ENCODE measurements at places on chromosomes 13 and 19.

- DNase-seq, result no peak
Measured at GRCh38 chr19:16445238-16446107, 26.3 kb downstream of the EPS15L1 start.

DNA sequence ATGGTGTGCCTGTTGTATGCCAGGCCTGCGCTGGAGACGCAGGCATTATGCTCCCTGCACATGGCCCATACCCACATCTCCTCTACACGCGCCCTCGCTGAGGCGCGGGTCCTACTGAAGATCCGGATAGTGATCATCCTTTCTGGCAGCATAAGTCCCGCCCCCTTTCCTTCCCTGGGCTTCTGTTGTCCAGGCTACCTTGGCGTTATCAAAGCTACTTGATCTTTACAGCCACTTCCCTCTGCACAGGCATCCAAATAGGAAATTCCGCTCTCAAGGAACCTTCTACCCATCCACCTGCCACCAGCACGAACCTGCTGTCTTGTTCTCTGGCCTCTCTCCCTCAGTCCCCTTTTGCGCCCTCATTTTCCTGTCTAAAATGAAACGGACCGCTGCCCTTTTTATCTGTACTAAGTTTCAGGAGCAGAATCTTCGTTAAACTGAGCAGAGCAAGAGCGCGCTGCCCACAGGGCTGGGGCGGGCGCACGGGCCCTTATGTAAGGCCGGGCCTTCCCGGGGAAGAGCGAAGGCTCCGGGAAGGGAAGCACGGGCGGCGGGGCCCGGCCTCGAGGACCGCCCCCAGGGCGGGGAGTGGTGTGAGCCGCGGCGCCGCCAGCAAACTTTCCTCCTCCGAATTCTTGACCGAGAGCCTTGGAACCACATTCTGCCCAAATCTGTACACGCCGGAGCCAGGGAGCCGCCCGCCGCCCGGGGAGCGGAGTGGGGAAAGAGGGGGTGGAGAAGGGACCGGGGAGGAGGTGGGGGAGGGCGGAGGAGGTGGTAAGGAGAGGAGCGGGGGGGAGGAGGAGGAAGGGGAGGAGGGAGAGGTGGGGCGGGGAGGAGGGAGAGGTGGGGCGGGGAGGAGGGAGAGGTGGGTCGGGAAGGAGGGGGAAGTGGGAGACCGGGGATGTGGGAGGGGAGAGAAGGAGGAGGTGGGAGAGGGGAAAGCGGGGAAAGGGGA is 920 bp upstream of the UBE2L5 start:
- DNase-seq, result no peak

- no peak for DNase-seq
Measured at GRCh38 chr19:48780631-48781391, 25.5 kb downstream of the FGF21 start.

GRCh38 chr19:2587001-2587719 is 111.2 kb downstream of the GADD45B start:
- no peak for DNase-seq

DNA sequence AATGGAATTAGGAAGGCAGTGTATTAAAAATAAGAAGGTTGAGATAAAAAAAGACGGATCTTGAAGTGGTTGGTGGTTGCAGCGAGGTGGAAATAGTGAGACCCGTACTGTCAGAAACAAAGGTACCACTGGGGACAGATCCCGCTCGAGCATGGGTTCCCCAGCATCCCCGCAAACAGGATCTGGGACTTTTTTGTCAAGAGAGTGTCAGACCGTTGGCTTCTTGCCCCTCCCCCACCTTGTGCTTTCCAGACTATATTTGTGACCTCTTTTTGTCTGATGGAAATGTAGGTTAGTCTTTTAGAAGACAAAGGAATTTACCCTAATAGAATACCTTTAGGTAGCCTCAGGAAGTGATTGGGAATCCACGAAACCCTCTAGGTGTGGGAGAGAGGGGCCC is 4.2 kb downstream of the GATAD2A start:
- DNase-seq, result no peak

DNA sequence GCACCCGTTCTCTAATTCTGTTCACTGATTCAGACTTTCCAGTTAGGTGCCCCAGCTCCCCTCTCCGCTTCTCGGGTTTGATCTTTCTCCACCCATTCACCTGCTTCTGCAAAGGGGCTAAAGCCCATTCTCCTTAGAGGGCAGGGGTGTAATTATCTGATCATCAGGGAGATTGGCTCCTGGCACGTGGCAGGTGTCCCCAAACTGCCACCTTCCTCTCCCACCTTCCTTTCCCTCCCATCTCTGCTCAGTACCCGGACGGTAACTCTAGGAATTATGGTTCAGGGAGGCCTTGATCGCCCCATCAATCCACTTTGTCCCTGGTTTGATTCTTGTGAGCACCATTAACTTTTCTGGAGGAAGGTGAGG is 212 bp downstream of the FFAR1 start:
- no peak for DNase-seq

GRCh38 chr19:55273978-55274707 is 5.8 kb downstream of the HSPBP1 start:
- DNase-seq, result no peak

- no peak for DNase-seq
Measured at GRCh38 chr13:59437544-59438301, 726.0 kb downstream of the DIAPH3 start.

GRCh38 chr13:111359237-111359915 is 38.9 kb downstream of the TEX29 start:
- DNase-seq, result no peak

- no peak for DNase-seq
Measured at GRCh38 chr19:29445246-29445645, 80.5 kb upstream of the VSTM2B start.

DNA sequence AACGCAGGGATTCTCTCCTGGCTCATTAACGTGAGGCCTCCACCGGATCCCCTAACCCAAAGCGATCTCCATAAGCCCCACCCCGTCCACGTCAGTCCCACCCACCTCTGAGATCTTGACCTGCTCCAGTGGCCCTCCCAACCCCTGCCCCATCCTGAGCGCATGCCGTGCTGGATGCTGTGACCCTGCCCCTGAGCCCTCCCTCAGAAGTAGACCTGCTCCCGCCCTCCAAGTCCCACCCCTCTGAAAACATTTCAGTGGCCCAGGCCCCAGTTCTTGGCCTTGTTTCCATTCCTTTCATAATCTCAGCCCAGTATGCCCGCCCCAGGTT is 19.9 kb downstream of the LMTK3 start:
- no peak for DNase-seq

- no peak for DNase-seq
Measured at GRCh38 chr13:62850331-62850730, 1434.7 kb upstream of the PCDH20 start.

DNA sequence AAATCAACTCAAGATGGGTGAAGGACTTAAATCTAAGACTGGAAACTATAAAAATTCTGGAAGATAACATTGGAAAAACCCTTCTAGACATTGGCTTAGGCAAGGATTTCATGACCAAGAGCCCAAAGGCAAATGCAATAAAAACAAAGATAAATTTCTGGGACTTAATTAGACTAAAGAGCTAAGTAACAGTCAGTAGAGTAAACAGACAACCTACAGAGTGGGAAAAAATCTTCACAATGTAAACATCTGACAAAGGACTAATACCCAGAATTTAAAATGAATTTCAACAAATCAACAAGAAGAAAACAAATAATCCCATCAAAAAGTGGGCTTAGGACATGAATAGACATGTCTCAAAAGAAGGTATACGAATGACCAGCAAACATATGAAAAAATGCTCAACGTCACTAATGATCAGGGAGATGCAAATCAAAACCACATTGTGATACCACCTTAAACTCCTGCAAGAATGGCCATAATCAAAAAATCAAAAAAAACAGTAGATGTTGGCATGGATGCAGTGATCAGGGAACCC is 6.3 kb upstream of the RFX1 start:
- DNase-seq, result no peak

DNA sequence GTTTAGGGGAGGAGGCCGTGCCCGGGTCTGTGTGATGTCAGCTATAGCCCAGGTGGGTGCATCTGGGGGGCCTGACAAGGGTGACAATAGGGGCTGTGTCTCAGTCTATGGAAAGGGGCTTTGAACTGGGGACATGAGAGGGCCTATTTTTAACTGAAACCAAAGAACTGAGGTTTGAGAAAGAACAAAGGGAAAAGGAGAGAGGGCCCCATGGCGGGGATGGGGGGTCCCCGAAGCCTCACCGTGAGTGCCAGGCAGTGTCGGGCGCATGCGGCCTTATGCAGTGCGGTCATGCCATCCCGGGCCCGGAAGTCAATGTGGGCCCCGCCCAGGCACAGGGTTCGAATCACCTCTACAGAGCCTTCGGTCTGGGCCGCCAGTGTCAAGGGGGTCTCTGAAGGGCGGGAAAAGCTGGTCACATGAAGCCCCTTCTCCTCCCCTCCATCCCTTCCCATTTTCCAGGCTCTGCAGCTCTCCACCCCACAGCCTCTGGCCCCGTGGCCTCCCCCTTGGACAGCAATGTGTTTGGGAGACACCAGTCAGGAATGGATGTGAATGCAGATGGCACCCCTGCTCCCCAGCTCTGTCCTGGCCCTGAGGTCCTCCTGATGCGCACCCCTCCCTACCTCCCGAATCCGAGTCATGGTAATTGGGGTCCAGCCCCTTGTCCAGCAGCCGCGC is 5.9 kb downstream of the SHANK1 start:
- no peak for DNase-seq

- no peak for DNase-seq
Measured at GRCh38 chr19:3249408-3249807, 24.9 kb downstream of the CELF5 start.

- no peak for DNase-seq
Measured at GRCh38 chr13:40640845-40641458, 25.5 kb downstream of the FOXO1 start.

Data from activated CD4-positive, CD25-positive, alpha-beta regulatory T cell treated with anti-CD3 and anti-CD28 coated beads, Interleukin-2, amount 50 U/mL, for 16 hours (primary cell).